ENCODE measurements at places on chromosomes 2 and 18.

DNA sequence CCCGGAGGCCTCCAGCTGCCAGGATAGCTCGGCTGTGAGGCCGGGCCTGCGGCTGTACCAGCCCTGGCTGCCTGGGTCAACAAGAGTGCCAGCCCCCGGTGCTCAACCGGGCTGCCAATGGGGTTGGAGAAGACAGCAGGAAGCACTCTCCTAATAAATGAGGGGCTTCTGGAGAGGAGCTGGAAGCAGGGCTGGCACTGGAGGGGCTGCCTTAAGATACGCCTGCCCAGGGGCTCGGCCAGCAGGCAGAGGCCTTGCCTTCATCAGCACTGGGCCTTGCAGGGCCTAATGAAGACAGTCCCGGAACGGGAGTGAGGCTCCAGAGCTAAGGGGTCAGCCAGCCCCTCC lies 73.6 kb downstream of the TEX51 start:
- no peak for DNase-seq

DNA sequence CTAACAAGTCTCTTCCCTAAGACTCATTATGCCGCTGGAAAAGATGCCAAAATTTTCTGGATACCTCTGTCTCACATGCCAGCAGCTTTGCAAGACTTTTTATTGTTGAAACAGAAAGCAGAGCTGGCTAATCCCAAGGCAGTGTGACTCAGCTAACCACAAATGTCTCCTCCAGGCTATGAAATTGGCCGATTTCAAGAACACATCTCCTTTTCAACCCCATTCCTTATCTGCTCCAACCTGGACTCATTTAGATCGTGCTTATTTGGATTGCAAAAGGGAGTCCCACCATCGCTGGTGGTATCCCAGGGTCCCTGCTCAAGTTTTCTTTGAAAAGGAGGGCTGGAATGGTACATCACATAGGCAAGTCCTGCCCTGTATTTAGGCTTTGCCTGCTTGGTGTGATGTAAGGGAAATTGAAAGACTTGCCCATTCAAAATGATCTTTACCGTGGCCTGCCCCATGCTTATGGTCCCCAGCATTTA lies 26.3 kb downstream of the DHRS9 start:
- DNase-seq: no peak

GRCh38 chr2:148813603-148814065 lies 61.4 kb upstream of the KIF5C start:
- peak; percentile 98 for DNase-seq

- peak; percentile 8 for DNase-seq
Observed at GRCh38 chr2:68746408-68746807, 11.8 kb downstream of the ARHGAP25 start.

DNA sequence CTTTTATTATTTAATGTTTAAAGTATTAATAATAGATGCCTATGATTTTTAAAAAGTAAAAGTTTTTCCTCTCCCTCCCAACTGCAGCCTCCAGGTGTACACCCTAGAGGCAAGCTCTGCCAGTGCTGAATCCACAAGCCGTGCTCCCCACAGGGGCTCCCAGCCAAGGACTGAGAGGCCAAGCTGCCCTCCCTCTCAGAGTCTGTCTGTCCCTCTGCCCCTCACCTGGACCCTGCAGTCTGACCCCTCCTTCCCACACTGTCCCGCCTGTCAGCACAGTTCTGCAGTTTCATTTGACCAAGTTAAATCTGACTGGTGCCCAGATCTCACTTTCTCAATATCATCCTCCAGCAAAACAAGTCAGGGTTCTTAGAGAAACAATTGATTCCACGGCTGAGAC lies 14.8 kb upstream of the PROC start:
- no peak for DNase-seq

DNA sequence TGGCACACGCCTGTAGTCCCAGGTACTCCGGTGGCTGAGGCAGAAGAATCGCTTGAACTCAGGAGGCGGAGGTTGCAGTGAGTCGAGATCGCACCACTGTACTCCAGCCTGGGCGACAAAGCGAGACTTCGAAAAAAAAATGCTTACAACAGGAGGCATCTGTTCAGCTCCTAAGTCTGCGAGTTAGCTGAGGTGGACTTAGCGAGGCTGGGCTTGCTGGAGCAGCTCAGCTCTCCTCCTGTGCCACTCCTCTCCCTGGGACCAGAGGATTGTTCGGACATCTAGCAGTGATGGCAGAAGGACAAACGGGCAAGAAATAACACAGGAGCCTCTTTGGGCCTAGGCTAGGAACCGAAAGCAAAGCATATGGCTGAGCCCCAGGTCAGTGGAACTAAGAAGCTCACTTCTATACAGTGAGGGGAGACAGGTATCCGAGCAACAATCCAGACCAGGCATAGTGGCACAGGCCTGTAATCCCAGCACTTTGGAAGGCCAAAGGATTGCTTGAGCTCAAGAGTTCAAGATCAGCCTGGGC lies 260.1 kb downstream of the GLI2 start:
- peak; percentile 16 for DNase-seq

DNA sequence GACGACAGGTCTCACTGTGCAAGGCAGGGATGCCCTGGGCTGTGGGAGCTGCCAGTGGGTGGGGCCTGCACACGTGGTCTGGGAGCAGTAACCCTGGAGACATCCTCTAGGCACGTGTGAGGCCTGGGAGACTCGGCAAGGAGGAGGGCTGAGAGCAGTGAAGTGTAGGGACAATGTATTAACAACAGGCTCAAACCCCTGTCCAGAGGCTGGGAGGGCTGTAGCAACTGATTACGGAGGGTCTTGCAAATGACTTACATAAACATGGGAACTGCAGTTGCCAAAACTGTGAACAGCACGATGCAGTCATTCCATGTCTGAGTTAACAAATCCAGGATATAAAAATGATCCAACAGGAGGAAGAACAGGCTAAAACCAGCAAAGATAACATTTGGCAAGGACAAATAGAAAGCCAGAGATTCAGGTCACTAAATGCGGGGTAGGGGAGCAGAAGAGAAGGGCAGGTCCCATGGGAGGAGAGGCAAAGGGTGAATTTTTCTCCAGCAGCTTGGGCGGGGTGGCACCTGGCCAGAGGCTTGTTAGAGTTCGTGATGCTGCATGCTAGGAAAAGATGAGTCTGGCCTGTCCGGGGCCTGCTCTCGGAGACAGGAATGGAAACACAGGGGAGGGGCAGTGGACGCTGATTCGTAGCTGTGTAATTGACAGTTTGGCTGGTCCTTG lies 44.9 kb downstream of the CYP27C1 start:
- DNase-seq: no peak

DNA sequence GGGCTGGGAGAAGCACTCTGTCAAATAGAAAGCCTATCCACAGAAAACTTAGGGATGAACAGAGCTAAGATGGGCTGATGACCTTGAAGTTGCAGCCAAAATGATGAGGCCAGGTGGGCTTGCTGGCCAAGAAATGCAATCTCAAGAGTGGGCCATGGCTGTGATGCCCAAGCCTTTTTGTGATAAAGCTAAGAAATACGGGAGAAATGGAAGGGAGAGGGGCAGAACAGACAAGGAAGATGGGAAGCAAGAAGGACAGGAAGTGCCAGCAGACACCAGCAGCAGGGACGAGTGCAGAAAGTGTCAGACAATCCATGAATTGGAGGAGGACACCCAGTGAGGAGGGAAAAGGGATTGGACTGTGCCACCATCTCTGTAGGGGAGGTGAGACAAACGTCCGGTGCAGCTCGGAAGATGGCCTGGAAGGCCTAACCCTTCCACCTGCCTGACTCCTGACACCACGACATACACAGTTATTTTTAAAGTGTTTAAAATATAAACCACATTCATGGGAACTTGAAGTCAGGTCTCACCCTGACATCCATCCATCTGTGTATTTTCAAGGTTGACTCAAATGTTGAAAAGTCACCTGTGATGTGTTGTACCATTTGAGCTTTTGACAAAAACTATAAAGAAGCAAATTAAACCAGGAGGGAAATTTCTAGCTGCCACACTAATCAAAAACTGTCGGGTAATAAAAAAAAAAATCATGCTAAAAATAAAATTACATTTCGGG lies 105.5 kb downstream of the BCL2 start:
- no peak for DNase-seq

GRCh38 chr18:48934723-48935432 lies 15.9 kb downstream of the SMAD7 start:
- DNase-seq: no peak

DNA sequence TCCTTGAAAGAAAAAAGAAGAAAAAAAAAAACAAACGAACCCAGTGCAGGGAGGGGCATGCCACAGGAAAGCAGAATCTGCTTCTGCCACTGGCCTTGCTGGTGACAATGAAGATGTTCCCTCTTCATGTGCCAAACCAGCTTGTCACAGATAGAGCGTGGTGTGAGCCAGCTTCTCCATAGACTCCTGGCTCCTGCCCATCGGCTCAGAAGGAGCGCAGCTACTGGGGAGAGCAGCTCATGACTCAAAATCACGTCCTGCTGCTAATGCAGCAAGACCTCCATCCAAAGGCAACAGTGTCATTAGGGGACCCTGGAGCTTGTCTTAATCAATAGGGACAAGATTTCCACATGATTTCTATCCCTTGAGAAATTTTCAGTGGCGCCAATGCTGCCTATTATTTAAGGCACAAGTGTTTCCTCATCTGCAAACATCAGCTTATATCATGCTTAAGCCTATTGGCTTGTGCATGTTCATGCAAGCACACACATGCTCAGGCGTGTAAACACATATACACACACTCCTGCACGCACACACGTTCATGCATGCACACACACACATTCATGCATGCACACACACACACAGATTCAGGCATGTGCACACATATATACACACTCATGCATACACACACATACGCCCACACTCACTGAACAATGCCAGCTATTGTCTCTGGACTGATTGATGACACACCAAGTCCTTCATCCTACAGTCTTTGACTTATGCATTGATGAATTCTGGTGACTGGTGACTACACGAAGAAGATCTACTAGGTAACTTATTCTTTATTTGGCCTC lies 682.0 kb upstream of the ID2 start:
- no peak for DNase-seq

GRCh38 chr2:74507926-74508520 lies 528 bp upstream of the PCGF1 start:
- peak; percentile 66 for DNase-seq

DNA sequence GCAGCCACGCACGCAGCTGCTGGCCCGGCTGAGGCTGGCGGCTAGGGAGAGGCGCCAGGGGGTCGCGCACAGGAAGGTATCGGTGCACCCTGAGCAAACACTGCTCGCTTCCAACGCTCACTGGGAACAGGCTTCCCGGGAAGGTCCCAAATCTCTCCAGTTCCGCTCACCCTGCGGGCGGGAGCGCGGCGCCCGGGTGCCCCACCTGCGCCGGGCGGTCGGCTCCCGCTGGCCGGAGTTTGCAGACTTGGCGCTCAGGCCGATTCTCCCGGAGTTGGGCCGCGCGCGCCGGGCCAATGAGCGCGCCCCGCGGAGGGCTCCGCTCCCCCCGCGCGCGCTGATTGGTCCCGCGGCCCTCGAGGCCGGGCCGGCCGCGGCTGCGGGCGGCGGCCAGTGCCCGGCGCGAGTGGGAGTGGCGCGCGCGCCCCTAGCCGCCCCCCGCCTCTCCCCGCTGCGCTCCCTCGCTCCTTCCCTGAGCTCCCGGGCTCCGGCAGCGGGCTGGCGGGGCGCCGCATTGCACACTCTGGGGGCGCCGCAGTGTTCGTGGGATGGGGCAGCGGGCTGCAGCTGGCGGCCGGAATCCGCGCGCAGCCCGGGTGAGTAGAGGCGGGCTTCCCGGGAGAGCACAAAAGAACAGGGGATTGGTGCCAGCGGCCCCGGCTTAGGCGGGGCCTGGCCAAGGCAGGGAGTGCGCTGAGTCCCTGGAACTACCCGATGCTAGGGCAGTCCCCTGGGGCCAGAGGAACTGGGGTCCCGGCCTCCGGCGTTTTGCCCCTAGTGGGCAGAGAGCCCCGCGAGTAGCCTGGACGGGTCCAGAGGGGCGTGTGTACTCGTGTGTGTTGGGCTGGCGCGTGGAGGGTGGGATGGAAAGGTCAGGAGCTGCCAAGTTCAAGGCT lies at the start of gene LYPD6:
LYPD6 (plus strand) TSS at position 461 of the 896 bp plus-strand sequence. CDS start 107,122 bp downstream, outside the sequence.
- peak; percentile 78 for DNase-seq

DNA sequence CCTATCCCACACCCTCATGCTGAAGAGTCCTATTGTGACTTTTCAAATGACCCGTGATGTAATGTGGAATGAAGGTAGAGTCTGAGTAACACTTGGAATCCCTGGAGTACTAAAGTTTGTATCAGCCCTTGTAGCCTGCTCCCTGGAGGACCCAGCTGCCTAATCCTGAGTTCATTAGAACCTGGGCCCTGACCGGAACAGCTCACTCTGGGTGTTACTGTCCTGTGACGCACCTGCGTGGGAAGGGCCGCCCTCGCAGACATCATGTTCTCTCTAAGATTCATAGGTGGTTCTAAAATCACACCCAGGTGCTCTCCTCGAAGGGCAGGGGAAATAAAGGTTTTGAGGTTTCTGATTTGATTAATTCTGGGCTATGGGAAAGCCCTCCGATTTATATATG lies 62.3 kb downstream of the NCK2 start:
- DNase-seq: no peak

DNA sequence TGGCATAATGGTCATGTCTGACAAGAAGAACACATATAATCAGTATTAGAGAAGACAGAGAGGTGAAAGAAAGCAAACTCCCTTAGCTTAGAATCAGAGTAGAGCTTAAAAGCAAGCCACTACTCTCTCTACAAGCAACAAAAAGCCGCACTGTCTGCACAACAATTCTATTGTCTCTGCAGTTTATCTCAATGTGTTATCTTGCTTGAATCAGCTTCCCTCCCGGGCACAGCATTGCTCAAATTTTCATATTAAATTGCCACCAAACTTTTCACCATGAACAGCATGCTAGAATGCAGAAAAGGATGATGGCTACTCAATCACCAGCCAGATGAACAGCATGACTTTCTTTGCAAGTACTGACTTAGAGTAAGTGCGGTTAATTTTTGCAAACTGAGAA lies 356.0 kb upstream of the KYNU start:
- DNase-seq: no peak

GRCh38 chr2:233068762-233069418 lies 8.7 kb downstream of the INPP5D start:
- DNase-seq: no peak

- DNase-seq: no peak
Observed at GRCh38 chr2:241951316-241951700, 81.8 kb downstream of the RTP5 start.

DNA sequence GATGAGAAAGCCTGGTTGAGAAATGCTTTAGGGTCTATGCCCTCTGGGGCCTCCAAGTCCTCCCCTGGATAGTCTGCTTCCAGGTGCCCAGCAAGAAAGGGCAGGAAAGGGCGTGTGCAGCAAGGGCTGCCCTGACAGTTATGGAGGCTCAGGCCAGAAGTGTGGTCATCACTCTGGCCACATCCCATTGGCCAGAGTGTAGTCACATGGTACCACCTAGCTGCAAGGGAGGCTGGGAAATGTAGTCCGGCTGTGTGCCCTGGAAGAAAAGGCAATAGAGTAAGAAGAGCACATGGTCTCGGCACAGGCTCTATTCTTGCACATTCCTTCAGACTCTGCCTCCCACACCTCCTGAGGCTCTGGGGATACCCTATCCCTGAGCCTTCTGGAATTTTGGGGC lies 35.7 kb downstream of the ODC1 start:
- DNase-seq: peak; percentile 76

- DNase-seq: no peak
Observed at GRCh38 chr18:36128907-36129299, 237 bp downstream of the SLC39A6 start.
